AG10803 (cell line): ENCODE measurements at places on chromosomes 2 and 18.
A peak's percentile ranks its signal among the peaks of the same experiment; 100 is the strongest.

GRCh38 chr18:6001867-6002266, 106.5 kb upstream of the TMEM200C start:
- no peak for DNase-seq

GRCh38 chr18:33805592-33805991, 227.6 kb downstream of the ASXL3 start:
- no peak for DNase-seq

DNA sequence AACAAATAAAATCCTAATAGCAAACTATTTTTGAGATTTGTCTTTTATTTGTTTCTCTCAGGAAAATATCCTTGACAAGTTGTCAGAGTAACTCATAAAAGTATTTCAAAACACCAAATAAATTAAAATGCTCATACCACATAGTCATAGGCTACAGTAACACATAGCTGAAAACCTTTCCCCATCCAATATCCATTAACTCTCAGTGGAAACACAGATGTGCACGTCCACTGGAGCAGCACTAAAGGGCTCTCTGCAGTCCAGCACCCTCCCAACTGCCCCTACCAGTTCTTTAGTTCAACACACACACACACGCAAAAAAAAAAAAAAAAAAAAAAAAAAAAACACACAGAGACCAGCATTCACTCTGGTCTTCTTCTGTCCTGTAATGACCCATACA, 879 bp upstream of the XDH start:
- DNase-seq: peak; percentile 77

DNA sequence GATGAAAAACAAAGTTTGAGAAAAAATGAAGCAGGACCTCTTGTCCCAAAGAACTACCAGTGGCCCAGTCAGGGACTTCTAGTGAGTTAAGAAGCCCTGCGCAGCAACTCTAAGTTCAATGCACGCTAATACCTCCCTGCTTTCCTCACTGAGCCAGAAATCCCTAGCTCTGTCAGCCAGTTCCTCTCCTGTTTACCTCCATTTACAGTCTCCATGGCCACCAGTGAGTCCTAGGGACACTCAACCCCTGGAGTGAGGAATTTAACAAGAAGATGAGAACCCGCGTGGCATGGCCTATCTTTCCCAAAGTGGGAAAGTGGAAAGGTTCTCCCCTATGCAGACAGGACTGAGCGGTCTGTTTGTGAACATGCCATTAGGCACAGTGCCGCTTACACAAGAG, 31.0 kb downstream of the MRPL33 start:
- no peak for DNase-seq

DNA sequence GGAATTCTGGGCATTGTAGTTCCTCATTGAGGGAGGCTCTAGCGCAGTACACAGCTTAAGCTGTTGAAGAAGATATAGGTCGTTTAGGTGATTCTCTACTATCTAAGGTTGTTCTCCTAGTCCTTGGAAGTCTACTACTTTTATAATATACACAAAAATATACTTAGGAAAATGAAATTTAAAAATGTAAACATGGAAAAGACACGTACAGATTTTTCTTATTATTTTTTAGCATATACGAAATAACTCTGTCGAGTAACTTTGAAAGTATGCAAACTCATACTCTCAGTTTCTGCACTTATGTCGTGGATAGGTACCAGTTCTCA, 272 bp upstream of the FASTKD1 start:
- no peak for DNase-seq

- no peak for DNase-seq
These were observed 5.9 kb downstream of the NRXN1 start for GRCh38 chr2:51025906-51026555.

DNA sequence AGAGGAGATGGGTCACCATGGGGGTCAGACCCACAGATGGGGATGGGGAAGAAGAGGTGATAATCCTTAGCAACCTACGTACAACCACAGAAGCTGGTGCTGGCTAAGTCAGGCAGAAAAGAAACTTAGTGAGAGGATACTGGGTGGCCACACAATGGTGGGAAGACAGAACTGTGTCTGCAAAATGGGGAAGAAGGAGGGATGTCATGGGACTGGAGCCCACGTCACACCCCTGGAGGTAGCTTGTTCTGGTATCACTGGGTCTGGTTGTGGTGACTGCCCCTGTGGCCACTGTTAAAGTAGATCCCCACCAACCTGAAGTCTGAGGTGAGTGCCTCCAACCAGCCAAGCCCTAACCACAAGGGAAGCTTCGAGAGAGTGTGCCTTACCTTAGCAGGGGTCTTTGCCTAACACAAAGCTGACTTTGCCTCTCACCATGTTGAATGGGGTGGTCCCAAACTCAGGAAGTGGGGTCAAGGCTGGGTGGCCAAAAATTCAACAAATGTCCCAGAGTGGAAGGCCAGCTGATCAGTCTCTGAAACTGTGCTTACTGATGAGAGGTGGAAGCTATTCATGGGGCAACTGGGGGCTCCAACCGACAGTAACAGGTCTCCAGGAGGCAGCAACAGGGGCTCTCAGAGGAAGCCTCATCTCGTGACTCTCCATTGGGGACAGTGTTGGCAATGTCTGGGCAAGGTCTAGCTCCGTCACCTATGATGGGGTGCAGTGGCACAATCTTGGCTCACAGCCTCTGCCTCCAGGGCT, 64.8 kb upstream of the SLC1A4 start:
- no peak for DNase-seq

- peak; percentile 80 for DNase-seq
These were observed 6.7 kb downstream of the SP9 start for GRCh38 chr2:174341293-174341994.

GRCh38 chr2:43313642-43314017, 87.2 kb upstream of the ZFP36L2 start:
- no peak for DNase-seq

DNA sequence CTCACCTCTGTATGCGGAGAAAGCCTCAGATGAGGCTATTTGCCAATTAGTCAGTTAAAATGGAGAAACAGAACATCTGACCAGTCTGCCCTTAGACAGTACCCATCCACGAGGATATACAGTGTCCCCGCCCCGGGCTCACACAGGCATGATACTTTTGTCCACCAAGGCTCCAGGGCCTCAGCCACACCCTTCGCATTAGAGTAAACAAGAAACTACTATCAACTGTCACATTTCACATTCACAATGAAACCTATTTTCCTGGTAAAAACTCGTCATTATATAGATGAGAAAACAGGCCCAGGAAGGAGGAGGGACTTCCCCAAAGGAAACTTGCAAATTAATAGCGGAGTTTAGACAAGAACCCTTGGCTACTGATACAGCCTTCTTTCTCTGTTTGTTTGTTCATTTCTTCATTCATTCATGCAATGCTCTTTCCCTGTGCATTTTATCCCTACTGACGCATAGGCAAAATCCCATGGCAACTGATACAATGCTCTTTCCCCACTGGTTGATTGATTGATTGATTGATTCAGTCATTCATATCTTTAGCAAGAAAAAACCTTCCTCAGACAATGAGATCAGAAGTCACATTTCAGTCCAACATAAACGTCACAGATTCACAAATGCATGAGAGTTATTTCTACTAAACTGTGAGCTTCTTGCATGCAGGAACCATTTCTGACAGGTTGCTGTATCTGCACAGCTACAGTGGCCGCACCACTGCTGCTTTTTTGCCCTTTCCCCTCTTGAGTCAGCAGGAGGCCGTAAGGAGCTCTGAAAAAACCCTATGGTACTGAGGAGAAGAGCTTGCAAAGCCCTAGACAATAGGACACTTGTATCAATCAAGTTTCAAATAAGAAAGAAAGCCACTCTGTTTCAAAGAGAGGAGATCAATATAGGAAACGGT, 777.1 kb downstream of the RNF144A start:
- DNase-seq: no peak

GRCh38 chr2:105777506-105778055, 32.9 kb downstream of the NCK2 start:
- no peak for DNase-seq

- DNase-seq: no peak
These were observed 19.8 kb upstream of the GPR55 start for GRCh38 chr2:230944757-230945372.

DNA sequence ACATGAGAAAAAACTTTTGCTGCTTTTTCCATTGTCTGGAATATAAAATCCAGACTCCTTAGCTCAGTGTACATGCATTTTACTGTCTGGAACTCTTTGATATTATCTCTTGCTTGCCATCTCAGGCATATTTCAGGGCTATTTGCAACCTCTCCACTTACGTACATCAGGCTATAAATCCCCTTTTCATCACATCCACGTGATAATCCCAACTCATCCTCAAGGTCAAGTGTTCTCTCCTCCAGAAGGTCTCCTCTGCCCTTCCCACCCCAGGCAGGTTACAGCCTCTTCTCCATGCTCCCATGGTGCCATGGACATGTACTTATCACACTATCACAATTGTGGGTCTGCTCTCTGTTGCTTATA, 202.5 kb upstream of the RBMS1 start:
- DNase-seq: no peak

- no peak for DNase-seq
These were observed 73.5 kb downstream of the METTL4 start for GRCh38 chr18:2497797-2498196.

DNA sequence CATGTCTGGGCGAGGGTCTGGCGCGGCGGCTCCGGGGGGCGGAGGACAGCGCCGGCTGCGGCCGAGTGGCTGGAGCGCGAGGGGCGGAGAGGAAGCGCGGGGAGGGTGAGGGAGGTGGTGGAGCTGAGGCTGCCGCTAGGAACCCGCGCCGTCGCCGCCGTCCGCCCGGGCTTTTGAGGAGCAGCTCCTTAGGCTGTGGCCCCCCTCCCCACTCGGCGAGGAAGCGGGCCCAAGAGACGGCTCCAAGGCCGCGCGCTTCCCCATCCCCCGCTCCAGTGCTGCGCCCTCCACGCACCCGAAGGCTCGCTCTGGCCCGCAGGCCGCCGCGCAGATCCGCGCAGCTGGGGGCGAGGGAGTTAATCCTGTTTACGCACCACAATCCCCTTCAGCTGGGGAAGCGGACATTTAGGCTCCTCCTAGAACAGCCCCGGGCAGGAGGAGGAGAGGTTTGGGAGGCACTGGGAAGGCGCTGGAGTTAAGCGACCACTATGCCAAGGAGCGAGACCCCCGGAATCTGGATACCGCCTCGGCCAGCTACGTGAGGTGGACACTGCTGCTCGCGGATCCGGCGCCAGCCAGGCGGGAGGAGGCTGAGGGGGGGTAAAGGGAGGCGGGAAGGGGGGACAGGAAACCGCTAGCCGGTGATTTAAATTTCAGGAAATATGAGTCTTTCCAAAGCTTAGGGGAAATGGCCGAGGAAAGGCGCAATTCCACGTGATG, at the start of gene CNRIP1:
CNRIP1 (minus strand) TSS at position 552 of the 720 bp plus-strand sequence; CDS start at position 3, 549 bp downstream.
- peak; percentile 79 for DNase-seq

DNA sequence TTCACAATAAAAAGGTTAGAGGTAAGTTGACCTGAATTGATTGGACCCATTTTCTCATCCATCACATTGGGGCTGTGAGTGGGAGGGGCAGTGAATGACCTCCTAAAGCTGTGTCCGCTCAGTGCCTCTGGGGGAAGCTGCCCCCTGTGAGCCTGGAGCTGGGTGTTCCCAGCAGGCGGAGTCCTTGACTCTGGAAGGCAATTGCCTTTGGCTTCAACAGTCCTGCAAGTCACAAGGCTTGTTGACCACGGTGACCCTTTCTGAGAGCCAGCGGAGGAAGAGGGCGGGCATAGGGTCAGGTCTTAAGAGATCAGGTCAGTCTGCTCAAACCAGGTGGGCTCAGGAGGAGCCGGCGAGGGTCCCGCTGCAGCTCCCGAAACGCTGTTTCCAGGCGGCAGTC, 1.1 kb upstream of the CIDEA start:
- no peak for DNase-seq

DNA sequence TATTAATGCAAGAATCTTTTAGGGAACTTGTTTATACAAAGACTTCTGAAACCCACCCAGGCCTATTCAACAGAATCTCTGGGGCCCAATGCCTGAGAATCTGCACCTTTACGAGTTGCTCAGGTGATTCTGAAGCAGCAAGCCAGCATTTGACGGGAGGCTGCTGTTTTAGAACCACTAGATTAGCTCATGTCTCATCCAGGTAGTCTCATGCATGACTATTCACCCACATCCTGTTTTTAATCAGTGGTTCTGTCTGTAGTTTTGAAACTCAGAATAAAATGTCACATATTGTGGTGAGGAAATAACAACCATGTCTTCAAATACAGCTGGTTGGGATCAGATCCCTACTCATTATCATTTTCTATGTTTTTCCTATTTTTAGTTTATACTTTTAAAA, 39.5 kb downstream of the CYTIP start:
- no peak for DNase-seq

DNA sequence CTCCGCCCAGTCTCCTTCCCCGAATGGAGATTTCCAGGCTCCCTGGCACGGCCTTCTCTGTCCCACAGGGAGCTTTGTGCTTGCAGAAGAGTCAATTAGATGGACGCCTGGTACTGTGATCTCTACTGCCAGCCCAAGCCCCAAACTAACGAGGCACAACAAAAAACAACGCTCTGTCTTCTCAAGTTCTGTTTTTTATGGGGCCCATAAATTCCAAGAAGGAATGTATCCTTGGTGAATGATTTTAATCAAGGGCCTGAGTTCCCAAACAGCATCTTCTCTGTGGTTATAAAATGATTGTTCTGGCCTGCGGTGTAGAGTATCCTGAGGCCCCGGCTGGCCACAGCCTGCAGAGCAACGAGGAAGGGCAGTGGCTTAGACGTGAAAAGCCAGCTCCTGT, 219.5 kb downstream of the CLIP4 start:
- no peak for DNase-seq

DNA sequence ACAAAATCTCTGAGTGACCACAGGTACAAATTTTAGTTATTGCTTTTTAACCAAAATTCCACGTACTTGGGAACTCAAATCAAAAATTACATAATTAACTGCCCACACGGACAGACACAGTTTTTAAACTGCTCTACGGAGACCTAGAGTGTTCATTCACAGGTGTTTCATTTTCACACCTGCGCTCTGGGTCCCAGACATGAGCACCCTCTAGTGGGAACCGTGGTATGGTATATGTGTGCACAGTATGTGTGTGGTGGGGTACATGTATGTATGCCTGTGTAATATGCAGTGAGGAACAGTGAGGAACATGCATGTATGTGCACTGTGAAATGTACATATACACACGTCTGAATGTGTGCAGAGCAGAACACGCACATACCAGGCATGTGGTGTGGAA, 65.0 kb downstream of the PPP4R1 start:
- DNase-seq: no peak

DNA sequence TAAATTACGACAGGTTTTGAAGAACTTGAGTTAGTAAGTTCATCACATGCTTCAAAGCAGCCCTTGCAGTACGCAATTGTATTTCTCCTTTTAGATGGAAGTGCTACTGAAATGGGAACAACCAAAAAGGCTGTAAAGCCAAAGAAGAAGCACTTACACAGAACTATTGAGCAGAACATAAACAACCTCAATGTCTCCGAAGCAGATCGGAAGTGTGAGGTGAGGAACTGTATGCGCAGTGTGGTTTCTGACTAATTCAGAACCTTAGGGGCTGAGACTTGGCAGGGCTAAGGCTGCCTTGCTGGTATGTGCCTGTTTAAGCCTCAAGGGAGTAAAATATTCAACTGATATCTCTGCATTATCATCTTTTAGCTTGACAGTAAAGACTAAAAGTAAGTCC, 8.4 kb downstream of the NCAPH start:
- DNase-seq: no peak

- DNase-seq: no peak
These were observed 35.2 kb upstream of the SERTAD2 start for GRCh38 chr2:64688909-64689308.
